ENCODE measurements at places on chromosomes 6 and 20.

DNA sequence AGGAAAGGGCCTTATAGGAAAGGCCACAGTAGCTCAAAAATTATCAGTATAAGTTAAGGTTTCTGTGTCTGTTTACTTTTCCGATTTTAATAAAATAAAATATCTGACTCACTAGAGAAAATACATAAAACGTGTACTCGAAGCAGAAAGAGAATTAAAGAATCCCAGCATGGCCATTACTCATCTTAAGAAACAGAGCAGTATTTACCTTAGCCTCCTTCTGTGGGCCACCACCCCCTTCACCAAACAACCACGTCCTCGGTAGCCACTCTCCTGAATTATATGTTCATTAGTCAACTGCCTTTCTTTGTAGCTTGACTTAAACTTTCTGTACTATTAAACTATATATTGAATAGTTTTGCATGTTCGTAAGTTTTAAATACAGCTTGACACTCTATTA lies 72.2 kb upstream of the SPTLC3 start:
- no peak for DNase-seq

DNA sequence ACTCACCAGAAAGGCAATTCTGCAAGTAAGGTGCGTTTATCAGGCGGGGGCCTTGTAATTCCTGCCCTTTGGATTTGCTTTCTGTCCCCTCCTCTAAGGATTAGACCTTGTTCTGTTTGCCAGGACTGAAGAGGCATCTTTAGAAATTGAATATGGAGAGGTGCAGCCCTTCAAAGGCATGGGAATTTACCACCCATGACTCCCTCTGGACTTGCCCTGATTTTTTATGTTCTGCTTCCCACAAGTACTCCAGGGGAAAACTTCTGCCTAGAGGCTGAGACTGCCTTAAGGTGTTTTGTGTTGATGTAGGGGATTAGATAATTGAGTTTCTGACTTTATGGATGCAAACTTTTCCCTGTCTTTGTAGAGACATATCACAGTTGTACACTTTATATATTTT lies 30.2 kb downstream of the SYTL3 start:
- DNase-seq = no peak

GRCh38 chr6:52418606-52419005 lies 1.5 kb upstream of the EFHC1 start:
- no peak for DNase-seq

- DNase-seq = no peak
Measured at GRCh38 chr20:50456452-50457324, 53.5 kb upstream of the PTPN1 start.

DNA sequence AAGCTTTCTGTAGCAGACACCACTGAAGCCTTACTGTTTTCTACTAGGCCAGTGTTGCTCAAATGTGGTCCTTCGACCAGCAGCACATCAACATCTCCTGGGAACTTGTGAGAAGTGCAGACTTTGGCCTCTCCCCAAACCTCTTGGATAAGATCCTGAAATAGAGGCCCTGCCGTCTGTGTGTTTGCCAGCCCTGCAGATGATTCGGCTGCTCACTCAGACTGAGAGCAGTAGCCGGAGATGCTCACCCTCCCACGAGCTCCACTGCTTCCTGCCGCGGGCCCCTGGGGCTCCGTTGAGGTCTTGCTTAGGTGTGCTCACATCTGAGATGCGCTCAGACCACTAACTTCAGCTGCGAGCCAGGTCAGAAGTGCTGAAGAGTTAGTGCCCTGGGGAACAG lies 129.5 kb upstream of the SSTR4 start:
- DNase-seq = peak; percentile 70

- no peak for DNase-seq
Measured at GRCh38 chr6:111581957-111582356, 23.7 kb downstream of the TRAF3IP2 start.

DNA sequence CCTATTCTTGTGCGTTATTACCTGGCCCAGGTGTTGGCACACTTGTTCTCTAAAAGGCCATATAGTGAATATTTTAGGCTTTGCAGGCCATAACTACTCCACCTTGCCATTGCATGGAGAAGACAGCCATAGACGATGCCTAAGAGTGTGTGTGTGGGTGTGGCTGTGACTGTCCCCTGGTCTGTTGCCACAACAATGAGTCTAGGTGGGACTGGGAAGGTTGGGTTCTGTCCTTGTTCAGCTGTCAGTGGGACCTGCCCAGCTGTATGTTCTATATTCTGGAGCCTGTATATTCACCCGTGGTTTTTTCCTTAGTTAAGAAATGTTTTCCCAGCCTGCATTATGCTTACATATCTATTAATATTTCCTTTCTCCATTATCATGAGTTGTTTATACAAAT lies 38.6 kb downstream of the CEP43 start:
- no peak for DNase-seq

GRCh38 chr6:111818539-111819226 lies 54.6 kb downstream of the FYN start:
- DNase-seq = peak; percentile 48

- no peak for DNase-seq
Measured at GRCh38 chr6:168506460-168506859, 65.5 kb downstream of the SMOC2 start.

DNA sequence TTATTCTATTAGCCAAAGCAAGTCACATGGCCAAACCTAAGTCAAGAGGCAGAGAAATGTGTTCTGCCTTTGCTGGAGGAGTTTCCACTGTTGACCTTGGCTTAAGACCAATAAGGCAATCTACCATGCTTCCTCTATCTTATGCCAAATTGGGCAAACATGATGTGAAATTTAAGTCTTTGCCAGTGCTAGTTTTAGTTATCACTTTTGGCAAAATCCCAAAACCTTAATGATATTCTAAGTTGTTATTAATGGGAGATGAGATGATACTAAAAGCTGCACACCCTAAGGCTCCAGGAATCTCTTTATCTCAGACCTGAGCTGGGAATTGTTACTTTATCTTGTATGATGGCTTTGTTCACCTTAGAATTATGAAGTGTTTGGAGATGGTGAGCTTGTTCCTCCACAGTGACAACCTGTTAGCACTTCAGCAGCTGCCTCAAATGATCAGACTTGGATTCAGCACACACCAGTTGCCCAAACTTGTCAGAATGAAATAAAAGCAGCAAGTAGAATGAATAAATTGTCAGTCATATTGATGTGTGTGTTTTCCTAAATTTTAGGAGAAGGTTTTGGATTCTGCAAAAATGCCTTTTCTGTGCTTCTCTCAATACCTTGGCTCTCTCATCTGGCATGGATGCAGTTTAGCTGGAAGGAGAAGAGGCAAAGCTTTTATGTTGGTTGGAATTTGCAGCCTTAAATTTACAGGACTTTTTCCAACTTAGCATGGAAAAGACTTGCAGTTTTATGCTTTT lies 49.3 kb downstream of the RIN2 start:
- peak; percentile 44 for DNase-seq

- DNase-seq = peak; percentile 50
Measured at GRCh38 chr6:158500016-158500735, 59.7 kb upstream of the TMEM181 start.

DNA sequence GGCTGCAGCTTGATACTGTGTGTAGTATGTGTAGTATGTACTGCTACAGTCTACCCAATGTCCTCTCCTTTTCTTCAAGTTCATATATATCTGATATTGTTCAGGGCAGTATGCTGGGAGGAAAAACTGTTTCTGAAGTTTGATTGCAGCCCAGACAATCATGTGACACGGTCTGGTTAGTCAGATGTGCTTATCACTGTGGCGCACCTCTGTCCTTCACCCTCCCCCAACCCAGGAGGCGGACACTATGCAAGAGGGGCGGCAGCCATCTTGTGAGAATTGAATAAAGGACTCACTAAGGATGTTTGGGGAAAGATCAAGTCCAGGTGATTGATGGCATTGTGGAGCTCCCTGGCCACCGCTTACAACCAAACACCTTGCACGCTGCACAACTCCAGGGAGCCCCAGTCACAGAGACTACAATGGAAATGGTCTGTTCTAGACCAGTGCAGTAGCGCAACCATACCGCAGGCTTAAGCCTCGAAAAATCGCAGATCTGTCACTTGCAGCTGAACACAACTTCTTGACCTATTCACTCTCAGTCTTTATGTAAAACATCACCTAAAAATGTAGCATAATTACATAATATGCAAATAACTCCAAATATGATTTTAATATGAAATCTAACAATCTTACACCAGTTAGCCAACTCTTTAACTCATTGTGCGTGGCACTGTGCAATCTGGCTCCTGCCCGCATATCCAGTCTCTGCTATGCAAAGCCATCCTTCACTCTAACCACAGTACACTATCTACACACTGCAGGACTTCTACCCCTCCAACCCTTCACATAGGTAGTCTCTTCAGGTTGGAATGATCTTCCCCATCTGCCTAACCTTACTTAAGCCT lies 79.3 kb downstream of the VGLL2 start:
- DNase-seq = no peak

DNA sequence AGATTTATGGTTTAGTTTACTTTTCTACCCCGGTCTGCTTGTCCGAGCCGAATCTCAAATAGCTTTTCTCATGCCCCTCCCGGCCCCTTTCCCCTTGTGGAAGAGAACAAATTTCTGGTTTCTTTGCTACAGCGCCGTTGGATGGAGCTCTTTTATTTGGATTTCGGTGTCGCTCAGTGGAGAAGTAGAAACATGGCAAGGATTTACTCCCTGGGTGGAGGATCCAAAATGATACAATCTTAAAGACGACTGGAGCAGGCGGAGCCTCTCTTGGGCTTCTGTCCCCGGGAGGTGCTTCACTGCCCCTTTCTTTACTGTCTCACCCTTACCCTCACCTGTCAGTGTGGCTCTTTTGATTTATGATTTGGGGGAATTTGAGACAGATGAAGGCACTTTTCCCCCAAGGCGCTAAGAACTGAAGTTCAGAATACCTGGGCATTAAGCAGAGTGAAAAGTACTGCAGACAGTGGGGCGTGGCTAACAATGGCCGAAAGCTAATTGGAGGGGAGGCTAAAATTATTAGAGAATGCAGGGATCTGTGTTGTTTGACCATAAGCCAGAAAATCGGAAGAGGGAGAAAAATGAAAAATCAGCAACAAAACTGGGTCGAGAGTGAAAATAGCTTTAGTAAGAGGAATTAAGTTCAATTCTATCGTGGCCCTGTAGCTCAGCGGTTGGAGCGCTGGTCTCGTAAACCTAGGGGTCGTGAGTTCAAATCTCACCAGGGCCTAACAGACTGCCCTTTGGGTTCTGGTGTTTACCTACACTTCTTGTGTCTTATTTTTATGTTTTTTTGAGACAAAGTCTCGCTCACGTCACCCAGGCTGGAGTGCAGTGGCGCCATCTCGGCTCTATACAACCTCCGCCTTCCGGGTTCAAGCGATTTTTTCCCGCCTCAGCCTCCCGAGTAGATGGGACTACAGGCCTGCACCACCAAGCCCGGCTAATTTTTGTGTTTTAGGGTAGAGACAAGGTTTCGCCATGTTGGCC lies 145.1 kb upstream of the ZNF184 start:
- peak; percentile 24 for DNase-seq

DNA sequence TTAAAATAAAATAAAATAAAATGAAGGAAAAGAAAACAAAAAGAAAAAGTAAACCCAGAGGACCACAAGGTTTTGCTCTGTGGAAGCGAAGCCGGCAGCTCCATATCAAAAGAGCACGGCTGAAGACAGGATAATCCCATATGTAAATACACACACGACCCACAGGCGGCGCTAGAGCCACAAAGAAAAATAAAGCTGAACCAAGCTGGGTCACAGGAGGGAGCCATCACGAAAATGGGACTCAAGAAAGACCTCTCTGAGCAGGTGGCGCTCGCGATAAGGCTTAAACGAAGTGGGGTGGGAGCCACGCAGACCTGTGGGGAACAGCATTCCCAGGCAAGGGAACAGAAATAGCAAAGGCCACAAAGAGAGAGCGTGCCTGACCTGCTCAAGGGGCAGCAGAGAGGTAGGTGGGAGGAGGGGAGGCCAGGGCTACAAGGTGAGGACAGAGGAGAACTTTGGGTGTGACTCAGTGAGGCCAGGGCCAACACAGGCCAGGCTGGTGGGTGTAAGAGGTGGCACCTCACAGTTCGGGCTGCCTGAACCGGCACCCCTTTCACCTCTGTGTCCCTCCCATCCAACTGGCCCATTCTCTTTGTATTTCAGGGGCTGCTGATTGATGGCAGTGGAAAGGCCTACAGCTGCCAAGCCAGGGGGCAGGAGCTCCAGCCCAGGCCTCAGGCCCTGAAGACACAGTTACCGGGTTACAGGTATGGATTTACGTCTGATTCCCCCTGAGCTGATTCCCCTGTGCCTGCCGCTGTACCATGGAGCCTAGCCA lies 26.0 kb downstream of the PTGIS start:
- DNase-seq = peak; percentile 66

DNA sequence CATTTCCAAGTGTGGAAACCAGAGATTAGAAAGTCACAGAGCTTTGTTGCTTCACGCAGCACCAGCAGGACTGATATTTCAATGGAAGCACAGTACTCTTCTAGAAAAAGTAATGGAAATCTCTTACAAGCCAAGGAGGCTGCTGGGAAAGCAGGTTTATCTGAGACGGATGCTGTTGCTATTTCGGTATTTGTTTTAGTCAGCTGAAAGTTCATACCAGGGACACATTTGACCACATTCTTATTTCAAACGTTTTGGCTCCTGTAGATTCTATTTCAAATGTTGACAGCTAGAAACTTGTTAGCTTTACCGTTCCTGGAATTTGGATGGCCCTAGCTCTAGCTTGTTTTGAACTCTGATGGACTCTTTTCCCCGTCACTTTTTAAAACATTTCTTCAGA lies 3.7 kb upstream of the TMEM242 start:
- no peak for DNase-seq

DNA sequence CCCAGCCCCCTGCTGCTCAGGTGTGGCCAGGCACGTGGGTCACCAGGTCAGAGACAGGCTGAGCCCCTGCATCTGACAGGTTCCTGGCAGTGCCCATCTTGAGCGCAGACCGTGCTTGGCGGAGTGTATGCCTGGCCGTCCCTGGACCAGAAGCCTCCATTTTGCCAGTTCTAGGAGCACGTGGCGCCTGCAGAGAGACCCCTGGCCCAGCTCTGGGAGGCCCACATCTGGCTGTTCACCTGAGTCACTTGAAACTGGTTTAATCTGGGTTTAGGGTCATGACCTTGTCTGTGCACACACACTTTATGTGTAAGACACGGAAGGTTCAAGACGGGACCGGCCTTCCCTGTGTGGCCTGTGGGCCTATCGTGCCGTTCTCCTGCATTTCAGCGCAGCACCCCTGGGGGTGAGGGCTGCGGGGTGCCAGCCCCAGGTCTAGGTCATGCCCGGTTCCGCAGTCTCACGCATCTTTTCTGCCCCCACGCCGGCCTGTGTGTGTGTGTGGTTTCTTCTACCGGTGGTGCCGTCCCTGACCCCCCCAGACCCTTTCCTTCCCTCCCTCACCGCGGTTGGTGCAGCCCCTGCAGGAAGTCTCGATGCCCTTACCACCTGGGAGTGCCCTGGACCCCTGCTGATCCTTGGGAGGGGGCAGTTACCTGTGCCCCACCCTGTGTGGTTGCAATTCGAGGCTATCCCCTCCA lies 14.0 kb downstream of the SS18L1 start:
- DNase-seq = no peak

GRCh38 chr6:127592964-127593363 lies 16.0 kb downstream of the C6orf58 start:
- no peak for DNase-seq

DNA sequence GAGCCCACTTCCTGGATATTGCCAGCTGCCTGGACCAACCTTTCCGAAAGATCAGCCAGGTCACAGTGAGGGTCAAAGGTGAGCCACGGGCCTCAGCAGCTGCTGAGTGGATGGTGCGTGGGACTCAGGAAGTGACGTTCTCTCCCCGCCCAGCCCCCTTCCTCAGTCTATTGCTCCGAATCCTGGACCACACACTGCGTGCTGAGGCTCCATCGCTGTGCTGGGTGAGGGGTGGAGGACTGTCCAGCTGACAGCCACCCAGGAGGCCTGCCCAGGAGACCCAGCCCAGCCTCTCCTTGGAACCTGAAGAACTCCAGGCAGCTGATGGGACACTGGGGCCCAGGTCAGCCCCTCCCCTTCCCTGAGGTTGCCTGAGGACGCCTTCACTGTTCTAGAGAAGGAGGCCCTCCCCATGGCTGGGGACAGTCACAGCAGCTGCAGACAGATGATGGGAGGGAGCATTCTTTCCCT lies 94.4 kb upstream of the CD93 start:
- no peak for DNase-seq
